ENCODE measurements at places on chromosomes 2 and 18.
A peak's percentile ranks its signal among the peaks of the same experiment; 100 is the strongest.

- H3K4me1 ChIP-seq, result peaks cover 4% of the 10 kb centered on the region
- peaks cover 7% of the 10 kb centered on the region for H3K36me3 ChIP-seq
- no peak overlapping the region for H3K4me3 ChIP-seq
- peaks cover 11% of the 10 kb centered on the region for H3K27me3 ChIP-seq
- H3K27ac ChIP-seq, result no peak overlapping the region
- no peak for DNase-seq
These were observed 48.9 kb downstream of the TSN start for GRCh38 chr2:121804340-121804739.

DNA sequence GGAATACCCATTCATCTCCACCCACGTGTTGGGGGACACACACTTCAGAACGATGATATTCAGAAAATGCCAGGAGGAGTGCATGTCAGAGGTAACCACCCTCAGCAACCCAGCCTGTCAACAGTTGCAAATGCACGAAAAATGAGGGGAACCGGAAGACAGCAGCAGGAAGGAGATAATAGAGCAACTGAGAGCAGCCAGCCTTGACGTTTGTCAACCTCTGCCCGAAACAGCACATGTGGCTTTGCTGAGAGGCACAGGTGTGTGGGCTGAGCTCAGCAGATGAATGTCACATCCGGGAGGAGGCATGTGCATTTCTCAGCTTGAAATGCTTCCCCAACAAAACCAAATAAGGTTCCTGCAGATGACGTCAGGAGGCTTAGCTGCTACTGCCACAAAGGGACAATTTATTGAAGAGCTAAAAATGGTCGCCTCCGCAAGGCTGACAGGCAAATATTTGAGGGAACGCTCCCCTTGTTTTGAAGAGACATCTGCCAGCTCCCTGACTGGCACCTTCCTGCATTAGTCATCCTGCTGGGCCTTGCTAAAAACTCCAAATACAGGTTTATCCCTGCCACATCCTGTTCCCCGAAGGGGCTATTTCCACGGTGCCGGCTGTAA lies 419.0 kb downstream of the NBAS start:
- peaks cover 16% of the 10 kb centered on the region for H3K4me1 ChIP-seq
- peak overlapping the region; percentile 92 for H3K27ac ChIP-seq
- H3K36me3 ChIP-seq, result peaks cover 3% of the 10 kb centered on the region
- peak; percentile 70 for DNase-seq

- DNase-seq, result no peak
- H3K27ac ChIP-seq, result no peak overlapping the region
- H3K4me1 ChIP-seq, result no peaks in the 10 kb centered on the region
These were observed 47.9 kb downstream of the BOLA3 start for GRCh38 chr2:74099835-74100234.

DNA sequence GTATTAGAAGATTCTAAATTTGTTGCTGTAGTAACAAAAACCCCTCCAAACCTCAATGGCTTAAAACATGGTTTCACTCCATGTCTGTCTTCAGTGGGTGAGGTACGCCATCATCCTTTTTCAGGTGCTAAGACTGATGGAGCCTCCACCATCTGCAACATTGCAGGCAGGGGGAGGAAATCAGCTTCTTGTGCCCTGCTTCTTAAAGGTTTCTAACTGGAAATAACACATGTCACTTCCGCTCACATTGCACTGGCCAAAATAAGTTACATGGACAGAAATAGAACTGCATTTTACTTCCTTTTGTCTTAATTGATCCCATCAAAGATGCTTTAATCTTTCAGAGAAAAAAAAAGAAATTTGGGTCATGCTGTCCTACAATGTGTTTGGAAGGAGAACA lies 94.1 kb downstream of the GALNT3 start:
- DNase-seq, result no peak
- H3K4me1 ChIP-seq, result peaks cover 3% of the 10 kb centered on the region
- no peak overlapping the region for H3K4me3 ChIP-seq
- peaks cover 4% of the 10 kb centered on the region for H3K27me3 ChIP-seq
